Activated CD4-positive, alpha-beta T cell treated with anti-CD3 and anti-CD28 coated beads for 48 hours (primary cell): ENCODE measurements at places on chromosomes 3 and 15.

DNA sequence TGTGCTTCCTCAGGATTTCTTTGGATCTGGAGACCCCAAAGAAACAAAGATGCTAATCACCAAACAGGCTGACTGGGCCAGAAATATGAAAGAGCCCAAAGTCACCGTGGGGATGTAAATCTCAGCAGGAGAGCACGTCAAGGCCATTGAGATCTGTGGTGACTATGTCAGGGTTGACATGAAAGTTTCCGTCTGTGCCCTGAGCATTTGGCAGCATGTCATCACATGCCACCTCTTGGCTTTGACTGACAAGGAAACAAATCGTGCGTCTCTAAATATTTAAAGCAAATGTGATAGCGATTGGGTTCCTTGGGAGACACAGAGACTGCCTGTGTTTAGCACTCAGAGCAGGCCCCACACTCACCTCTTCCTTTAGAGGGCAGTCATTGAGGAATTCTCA is 35.2 kb downstream of the EFCAB12 start:
- no peak for DNase-seq

DNA sequence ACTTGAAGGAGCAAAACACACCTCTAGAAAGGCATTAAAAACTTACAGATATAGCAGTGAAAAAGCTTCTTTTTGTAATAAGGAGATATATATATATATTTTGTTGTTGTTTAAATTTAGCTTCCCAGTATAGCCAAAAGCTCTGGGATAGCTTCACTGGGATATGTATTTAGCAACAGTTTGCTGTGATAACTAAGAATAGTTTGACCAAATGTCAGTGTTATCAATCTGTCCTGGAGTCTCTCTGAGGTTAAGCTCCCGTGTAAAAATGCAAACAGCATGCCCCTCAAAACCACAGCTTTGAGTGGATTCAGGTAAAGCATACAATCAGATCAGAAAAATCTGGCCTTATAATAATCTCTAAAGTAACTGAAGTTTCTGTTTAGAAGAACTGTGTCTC is 2.9 kb downstream of the CADPS start:
- no peak for DNase-seq

DNA sequence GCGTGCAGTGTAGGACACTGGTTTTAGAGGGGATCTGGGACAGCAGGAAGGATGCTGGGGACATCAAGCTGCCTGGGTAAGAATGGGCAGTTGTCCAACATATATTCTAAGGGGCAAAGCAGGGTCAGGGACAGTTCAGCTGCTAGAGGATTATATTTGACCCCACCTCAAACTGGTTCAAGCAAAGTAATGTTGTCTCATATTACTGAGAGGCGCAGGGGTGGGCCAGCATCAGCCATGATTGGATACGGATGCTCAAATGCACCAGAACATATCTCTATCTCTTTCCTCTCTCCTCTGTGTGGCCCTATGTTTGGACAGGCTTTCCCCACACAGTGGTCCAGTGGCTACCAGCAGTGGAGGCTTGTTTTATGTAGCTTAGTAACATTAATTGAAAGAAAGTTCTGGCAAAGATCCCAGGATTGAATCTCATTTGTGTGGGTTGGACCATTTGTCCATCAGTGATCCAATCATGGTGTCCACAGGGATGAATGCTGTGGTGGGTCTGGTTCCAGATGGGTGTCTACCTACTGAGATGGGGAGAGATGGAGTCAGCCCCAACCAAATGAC is 49.8 kb upstream of the RGMA start:
- DNase-seq: no peak

- no peak for DNase-seq
Observed at GRCh38 chr3:156605686-156606605, 51.0 kb upstream of the SSR3 start.

DNA sequence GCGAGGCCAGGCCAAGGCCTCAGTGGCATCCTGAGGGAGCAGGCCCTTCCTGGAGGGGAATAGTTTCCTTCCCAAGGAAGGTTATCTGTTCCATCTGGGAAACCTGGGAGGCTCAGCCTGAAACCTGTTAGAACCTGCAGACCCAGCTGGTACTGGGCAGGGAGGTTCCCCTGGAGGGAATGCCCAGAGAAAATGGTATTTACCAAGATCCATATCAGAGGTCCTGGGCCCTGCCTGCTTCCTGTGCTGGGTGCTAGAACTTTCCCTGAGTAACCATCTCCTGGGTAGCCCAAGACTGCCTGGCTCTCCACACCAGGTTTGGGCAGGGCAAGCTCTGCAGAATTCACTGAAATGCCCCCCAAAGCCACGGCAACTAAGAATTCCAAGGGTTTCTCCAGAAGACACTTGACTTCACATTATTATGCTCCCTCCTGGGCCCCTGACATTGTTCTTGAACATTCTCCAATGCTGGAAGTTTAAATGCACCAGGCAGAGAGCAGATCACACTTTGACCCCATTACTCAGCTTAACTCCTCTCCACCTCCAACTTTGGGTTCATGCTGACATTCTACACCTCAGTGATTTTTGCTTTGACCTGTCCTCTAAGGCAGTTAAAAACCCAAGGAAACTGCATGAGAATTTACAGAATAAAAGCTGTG is 2.0 kb downstream of the CA12 start:
- DNase-seq: no peak

- no peak for DNase-seq
Observed at GRCh38 chr3:124316034-124316287, 324.0 kb upstream of the ROPN1 start.

- DNase-seq: no peak
Observed at GRCh38 chr3:65313666-65314065, 625.9 kb upstream of the ADAMTS9 start.

DNA sequence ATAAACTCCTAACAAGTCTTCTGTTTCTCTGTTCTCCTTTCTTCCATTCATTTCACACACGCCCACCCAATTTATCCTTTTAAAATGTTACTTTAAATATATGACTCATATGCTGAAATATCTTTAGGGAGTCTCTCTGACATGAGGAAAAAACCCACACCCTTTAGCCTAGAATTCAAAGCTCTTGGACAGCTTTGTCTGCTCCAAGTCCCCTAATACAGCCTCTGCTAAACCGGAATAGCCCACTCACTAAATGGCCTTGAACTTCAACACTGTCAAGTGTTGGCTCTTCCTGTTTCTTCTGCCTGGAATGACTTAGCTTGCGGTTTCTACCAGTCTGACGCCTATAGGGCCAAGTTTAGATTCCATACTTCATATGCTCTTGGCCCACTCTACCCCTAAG is 3.3 kb upstream of the CD96 start:
- DNase-seq: no peak

GRCh38 chr3:69130689-69131088 is 8.3 kb upstream of the LMOD3 start:
- no peak for DNase-seq

DNA sequence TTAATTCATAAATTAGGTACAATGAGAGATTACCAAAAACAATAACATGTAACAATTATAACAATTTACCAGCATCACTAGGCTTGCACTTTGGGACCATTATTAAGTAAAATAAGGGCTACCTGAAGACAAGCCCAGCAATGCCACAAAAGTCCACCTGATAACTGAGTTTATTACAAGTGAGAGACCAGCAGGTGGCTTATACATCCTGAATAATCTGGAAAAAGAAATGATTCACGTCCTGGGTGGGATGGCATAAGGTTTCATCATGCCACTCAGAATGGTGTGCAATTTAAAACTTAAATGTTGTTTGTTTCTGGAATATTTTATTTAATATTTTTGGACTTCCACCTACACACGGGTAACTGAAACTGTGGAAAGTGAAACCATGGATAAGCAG is 1287.1 kb upstream of the GBE1 start:
- DNase-seq: no peak

DNA sequence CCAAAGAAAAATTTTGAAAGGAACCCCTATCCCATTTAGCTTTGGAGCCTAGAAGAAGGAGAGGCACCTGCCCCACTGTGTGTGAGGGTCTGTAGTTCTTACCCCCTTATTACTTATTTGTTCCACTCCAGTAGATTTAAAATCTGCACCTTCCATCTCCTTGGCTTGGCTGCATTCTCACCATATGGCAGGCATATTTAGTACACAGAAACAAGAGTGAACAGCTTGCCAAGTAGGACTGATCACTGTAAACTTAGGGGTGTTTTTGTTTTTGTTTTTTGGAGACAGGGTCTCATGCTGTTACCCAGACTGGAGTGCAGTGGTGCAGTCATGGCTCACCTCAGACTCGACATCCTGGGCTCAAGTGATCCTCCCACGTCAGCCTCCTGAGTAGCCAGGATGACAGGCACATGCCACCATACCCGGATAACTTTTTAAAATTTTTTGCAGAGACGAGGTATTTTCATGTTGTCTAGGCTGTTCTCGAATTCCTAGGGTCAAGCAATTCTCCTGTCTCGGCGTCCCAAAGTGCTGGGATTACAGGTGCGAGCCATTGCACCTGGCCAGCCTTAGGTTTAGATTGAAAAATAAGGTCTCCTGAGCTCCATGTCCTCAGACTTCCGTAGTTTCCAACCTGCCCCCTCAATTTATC is 14.1 kb upstream of the ANXA2 start:
- DNase-seq: no peak

- DNase-seq: no peak
Observed at GRCh38 chr3:125334675-125335560, 40.2 kb downstream of the ZNF148 start.

DNA sequence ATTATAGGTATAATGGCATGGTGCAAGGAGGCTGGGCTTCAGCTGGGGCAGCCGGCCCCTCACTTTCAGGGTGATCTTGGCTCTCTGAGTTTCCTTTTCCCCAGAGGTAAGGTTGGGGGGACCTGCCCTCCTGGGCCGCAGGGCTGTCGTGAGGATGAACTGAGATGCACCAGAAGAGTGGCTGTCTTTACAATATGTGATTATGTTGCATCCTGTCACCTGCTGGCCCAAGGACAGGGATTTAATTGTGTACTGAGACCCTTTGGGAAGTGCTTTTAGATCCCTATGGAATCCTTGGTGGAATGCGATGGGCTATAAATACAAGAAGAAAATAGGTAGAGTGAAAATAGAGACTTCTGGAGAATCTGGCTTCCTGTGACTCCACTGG is 22.1 kb downstream of the ANAPC13 start:
- DNase-seq: no peak

- DNase-seq: no peak
Observed at GRCh38 chr3:29668728-29669127, 387.9 kb downstream of the RBMS3 start.

GRCh38 chr3:71726146-71726545 is 944 bp upstream of the EIF4E3 start:
- DNase-seq: peak; percentile 45

GRCh38 chr3:38645076-38645475 is 4.4 kb downstream of the SCN5A start:
- no peak for DNase-seq

DNA sequence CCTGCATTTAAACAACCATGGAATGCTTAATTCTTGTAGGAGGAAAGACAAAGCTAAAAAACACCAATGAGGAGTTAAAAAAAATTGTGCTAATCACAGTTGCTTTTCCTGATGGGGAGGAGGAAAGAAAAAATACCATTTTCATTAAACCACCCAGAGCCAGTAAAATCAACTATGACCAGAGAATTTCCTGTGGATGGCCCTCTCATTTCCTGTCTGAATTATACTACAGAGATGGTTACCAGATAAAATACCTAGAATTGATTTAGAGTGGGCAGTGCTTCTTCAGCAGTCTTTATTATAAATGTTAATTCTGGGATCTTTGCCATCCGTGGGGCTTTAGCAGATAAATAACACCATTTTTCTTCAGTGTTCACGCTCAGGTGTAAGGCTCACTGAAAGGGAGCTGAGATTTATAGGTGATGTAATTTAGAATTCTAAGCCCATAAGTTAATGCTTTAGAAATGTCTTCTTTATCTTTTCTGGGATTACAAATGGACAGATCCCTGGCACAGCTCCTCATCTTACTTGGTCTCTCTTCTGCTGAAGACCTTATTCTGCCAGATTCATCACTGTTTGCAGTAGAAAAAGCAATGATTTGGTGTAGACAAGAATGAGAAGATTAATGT is 37.9 kb downstream of the RETNLB start:
- DNase-seq: no peak

- no peak for DNase-seq
Observed at GRCh38 chr3:134244921-134245320, 5.7 kb downstream of the RYK start.
